ENCODE measurements at places on chromosomes 1 and 21.

DNA sequence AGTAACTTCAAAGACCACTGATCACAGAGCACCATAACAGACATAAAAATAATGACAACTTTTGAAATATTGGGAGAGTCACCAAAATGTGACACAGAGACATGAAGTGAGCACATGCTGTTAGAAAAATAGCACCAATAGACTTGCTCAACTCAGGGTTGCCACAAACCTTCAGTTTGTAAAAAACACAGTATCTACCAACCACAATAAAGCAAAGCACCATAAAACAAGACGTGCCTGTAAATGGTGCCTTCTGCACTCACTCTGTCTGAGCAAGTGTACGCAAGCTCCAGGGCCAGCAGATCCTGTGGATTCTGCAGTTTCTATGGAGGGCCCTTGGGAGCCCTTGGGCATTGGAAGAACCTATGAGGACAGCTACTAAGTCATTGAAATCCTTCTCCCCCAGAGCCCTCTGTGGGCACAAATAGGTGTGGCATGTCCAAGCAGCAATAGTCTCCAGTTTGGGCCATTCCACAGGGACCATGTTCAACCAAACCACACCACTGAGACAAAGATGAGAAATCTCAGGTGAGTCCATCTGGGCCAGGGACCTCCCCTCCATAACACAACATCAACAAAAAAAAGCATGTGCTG is 116.9 kb upstream of the RAB4A start:
- no peak for DNase-seq

DNA sequence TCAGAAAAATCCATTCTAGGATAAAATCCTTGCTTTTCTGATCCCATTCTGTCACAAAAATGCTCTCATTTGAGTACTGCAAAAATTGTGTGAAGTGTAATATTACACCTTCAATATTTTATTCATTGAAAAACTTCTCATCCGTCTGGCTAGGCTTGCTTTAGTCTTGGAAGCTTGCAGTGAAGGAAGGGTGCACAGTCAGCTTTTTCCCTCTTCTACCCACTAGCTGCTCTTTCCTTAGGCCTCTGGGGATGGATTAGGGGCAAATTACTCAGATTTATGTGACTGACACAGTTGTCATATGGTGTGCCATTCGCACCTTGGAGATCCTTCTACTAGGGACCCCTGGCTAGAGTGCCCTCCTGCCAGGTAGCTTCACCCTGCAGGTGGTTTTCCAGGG is 32.1 kb downstream of the OVAAL start:
- DNase-seq: no peak

DNA sequence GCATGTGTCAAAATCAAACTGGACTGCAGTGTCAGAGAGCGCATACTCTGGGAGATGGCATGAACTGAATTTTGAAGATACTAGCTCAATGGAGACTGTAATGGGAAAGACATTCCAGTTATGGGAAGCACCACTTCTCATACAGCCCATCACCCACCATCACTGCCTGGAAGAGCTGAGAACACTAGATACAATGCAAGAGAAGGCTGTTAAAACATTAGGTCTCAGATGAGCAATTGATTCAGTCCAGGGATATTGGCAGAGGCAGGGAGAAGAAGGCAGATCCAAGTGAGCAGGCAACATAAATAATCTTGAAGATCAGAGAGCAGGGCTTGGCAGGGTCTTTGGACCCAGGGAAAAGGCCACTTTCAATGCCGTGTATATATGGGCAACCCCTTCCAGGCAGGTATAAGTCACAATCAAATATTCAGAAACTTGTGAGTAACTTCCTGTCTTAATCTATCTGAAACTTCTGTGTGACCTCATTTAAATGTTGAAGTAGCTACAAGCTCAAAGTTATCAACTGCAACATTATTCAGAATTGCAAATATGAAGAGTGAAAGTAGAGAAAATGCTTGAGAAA is 290.3 kb upstream of the SGIP1 start:
- no peak for DNase-seq

- DNase-seq: no peak
Observed at GRCh38 chr1:33097137-33097611, 16.2 kb downstream of the AZIN2 start.

DNA sequence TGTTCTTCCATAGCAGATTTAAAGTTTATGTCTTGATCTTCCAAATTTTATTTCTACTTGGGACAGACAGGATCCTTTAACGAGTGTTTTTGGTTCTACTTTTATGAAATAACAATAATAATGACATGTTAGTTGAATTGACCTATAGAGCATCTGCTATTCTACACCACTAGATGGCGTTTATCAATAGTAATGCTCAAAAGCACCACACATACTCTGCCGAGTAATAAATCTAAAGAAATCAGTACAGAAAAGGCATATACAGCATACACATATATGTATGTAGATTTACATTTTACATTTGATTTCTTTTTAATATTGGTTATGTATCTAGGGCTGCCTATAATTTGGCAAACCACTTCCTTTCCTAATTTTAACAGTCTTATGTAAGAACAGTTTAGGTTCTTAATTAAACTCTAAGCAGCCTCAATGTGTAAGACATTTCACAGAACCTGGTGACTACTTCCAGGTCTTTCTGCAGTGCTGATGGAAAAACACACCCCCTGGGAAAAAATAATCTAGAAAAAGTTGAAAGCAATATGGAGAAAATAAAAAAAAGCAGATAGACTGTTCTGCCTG is 5.9 kb upstream of the SIPA1L2 start:
- DNase-seq: no peak

- no peak for DNase-seq
Observed at GRCh38 chr1:3399732-3400131, 54.7 kb upstream of the ARHGEF16 start.

DNA sequence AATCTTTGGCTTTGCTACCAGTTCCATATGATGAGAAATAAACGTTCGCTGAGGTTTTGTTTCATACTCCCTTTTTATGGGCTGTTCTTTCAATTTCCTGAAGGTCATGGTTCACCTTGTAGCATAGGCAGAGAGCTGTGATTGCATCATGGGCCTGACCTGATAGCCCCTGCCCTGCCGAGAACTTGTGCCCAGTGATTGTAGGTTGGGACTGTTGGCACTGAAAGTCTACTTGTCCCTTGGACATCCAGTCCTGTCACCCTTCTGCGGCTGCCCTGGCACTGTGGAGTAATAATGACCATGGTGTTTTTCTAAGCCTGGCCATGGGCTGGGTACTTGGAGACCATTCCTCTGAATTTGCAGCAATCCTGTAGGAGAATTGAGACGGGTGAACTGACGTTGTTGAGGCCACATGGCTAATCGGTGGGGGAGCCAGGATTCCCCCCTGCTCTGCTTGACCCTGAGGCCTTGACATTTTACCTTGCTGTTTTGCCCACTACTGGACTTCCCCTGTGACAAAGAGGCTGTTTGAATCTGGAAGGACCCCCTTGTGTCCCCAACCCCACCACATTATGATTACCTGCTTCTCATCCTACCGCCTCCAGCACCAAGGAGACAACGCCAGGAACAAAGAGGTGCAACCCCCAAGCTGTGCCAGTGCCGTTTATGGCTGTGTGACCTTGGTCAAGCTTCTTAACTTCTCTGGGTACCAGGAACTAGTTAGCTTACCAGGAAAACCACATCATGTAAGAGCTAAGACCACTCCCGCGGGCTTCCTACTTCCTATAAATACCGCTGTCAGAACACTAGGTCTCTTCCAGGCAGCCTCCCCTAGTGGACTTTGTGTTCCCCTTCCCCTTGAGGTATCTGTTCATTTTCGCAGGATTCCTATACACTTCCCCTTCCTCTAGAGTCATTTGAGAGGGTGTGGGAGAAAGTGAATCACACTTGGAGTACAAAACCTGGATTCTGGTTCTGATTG is 23.4 kb downstream of the SESN2 start:
- DNase-seq: no peak

DNA sequence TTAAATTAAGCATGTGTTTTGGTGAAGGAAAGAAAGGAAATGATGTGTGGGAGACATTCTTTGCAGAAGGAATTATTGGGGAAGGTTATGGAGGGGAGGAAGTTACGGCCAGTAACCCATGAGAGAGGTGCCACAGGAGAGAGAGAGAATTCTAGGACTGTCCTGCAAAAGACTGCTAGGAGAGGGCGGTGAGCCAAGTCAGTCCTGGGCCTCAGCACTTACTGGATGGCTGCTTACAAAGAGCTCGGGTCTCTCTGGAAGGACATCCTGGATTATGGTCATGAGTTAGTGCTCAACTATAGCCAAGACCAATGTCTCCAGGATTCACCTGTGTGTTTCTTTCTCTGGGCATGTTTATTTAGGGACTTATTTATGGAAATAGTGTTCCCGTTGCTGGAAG is 74.4 kb upstream of the HSD17B7 start:
- DNase-seq: no peak

DNA sequence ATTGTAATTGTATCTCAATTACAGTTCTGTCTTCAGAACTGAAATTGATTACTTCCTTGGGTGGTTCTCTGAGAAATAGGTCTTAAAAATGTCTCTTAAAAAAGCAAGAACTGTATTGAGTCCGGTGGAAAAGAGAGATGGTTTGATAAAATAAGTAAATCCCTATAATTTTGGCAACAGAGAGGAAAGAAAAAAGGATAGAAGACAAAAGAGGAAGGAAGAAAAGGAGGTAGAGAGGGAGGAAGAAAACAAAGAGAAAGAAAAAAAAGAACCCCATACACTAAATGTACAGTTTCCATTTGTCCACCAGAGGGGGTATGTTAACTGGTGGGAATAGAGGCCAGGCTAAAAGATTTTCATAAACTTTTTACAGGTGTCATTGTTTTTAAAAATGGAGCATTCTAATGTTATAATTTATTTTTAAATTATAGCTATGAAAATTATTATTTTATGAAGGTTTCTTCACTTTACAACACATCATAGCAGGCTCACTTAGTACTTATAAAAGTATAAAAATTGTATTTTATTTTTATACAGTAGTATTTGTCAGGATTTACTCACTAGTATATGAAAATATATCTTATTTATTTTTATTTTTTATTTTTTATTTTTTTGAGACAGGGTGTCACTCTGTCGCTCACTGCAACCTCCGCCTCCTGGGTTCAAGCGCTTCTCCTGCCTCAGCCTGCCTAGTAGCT is 2.1 kb upstream of the UBE2T start:
- DNase-seq: no peak

GRCh38 chr1:16126743-16127515 is 28.9 kb downstream of the EPHA2 start:
- no peak for DNase-seq

DNA sequence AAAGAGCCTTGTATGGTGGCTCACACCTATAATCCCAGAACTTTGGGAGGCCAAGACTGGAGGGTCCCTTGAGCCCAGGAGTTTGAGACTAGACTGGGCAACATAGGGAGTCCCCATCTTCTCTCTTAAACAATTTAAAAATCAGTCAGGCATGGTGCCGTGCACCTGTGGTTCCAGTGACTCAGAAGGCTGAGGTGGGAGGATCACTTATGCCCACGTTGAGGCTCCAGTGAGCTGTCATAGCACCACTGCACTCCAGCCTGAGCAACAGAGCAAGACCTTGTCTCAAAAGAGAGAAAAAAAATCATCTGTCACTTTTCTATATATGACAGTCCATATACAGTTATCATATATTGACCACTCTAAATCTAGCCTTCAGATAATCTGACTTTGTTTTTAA is 658.3 kb downstream of the LTN1 start:
- DNase-seq: no peak

DNA sequence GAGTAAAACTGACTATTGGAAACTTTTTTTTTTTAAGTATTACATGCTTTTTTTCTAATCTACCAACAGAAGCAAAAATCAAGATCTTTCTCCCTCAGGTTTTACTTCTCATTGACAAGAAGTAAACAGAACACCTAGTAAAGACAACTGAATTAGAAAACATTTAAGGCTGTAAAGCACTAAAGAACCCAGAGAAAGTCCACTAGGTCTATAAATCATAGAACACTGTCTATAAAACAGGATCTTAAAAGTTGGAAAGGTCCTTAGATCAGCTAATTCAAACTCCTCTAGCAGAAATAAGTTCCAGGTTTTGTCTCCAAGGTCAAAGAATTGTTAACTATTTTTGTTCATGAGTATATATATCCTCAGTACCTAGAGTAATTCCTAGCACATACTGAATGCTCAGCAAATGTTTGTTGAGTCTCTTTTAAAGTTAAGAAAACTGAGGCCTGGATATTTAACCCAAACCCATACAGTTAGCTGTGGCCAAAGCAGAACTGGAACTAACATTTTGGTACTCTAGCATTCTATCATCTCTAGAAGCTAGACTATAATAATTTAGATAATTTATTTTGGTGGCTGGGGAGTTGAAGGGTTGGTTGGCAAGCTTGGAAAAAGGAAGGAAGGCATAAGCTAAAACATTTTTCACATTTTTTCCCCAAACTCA is 3.0 kb downstream of the EPS15 start:
- DNase-seq: no peak

GRCh38 chr1:16017461-16018303 is at the start of gene HSPB7:
Gene HSPB7 (minus strand): TSS chr1:16018043. CDS start chr1:16017963, 80 bp downstream.
- DNase-seq: no peak

DNA sequence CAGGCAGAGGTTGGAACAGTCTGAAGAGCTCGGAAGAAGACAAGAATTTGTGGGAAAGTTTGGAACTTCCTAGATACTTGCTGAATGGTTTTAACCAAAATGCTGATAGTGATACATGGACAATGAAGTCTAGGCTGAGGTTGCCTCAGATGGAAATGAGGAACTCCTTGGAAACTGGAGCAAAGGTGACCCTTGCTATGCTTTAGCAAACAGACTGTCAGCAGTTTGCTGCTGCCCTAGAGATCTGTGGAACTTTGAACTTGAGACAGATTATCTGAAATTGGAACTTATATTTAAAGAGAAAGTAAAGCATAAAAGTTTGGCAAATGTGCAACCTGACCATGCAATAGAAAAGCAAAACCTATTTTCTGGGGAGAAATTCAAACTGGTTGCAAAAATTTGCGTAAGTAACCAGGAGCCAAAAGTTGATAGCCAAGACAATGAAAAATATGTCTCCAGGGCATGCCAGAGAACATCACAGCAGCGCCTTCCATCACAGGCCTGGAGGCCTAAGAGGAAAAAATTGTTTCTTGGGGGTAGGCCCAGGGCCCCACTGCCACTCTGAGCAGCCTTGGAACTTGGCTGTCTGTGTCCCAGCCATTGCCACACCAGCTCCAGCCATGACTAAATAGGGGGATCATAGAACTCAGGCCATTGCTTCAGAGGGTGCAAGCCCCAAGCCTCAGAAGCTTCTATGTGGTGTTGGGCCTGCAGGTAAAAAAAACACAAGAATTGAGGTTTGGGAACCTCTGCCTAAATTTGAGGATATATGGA is 675.3 kb downstream of the LTN1 start:
- DNase-seq: no peak

DNA sequence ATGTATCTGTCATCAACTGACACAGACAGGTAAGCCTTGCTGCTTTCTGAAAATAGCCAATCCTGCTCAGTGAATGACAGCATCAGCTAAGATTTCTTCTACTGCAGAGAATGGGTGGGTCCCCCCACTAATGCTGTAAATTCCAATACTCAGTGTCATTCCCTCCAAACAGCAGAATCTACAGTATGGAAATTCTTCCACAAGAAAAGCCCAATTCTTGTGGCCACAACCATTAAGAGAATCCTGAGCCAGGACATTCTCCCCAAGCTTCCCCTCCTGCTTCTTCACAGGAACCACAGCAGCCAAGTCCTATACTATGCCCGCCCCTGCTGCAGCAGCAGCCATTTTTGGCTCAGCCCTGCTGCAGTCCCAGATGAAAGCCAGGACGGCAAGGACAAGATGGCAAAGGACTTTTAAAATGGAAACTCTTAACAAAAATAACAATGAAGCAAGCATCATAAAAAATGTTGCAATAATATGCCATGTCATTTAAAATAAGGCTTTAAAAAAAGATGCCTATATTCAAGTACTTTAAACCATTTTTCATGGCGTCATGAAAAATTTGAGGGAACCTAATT is 26.8 kb downstream of the EIF4G3 start:
- no peak for DNase-seq

- DNase-seq: no peak
Observed at GRCh38 chr1:79100385-79100784, 93.9 kb upstream of the ADGRL4 start.
